ENCODE measurements at places on chromosomes 7 and 10. TPM values are rescaled to one million over a fixed set of nuclear protein-coding genes. Genes with fewer than 3 reads are reported as not detected.

The ADCY1 gene
- not detected for total RNA-seq

The ITIH5 gene
- total RNA-seq = not detected

The IFT22 gene
- total RNA-seq = 29.4 TPM

The COBL gene
- 7.6 TPM for total RNA-seq

The UBE2D4 gene
- total RNA-seq = 16.8 TPM

The MKX gene
- total RNA-seq = not detected

The NMT2 gene
- total RNA-seq = 3.9 TPM

The INHBA gene
- total RNA-seq = not detected

Measured in HT-29 (cell line).